ENCODE measurements at places on chromosomes 12 and 14.
A peak's percentile ranks its signal among the peaks of the same experiment; 100 is the strongest.

- DNase-seq: peak; percentile 87
Measured at GRCh38 chr12:49098035-49098451, 3.4 kb upstream of the DHH start.

- no peak for DNase-seq
Measured at GRCh38 chr14:100474196-100474595, 113.0 kb downstream of the BEGAIN start.

DNA sequence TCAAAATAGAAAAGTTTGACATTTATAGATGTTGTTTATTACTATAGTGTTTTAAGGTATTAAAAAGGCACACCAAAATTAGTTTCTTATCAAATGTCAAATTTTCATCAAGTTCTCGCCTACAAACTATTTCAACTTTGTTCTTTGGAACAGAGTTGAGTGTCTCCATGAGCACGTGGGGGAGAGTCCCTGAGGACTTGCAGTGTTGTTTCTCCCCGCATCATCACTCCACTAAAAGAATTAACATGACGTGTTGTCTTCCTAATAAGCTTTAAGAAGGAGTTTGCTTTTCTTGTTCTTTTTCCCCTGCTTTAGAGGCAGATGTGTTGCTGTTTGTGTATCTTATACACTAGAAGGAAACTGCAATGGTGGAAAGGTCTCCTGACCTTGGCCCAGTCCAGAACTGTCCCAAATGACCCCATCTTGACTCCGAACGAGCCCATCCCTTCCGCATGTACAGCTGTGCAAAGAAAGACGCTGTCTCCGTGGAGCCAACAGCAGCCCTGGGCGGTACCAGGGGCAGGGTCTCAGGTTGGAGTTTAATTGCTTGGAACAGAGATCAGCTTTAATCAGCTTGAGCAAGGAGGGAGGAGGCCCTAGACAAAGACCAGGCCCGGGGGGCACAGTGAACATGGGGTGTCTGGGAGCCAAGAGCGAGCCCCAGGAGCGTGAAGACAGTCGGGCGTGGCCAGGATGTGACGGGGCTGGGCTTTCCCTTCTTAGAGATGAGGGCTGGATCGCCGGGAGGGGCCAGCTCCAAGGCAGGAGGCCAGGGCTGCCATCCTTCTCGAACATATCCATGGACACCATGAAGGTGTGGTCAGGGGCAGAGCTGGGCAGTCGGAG is 215.4 kb upstream of the RTL1 start:
- no peak for DNase-seq

DNA sequence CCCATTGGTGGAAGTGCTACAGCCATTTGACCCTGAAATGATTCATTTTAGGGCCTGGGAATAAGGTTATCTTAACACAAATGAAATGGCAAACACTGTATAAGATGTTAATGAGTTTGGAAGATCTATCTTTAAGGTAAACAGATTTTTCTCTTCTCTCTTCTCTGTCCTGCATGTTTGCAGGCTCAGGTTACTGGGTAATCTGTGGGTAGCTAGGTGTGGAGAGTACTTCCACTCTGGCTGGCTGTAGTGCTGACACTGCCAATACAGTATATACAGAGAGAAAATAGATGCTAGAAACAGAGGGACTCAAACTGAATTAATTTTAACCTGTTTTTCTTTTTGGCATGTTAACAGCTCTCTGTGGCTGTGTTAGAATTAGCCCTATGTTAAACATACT is 84.6 kb downstream of the SLC38A6 start:
- DNase-seq: no peak

- DNase-seq: no peak
Measured at GRCh38 chr12:51238037-51238509, 553 bp upstream of the DAZAP2 start.

DNA sequence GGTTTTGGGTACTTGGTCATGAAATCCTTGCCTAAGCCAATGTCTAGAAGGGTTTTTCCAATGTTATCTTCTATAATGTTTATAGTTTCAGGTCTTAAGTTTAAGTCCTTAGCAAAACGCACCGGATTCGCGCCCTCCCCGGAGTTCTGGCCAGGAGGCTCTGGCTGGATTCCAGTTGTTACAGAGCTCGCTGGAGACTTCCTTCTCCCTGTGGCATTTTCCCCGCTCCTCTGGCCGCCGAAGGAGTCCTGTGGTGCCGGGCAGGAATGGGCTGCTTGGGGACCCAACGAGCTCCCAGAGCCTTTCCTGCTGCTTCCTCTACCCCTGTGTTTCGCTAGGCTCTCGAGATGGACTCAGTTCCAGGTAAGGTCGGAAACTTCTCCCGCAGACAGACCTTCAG is 335.9 kb downstream of the AEBP2 start:
- no peak for DNase-seq

- DNase-seq: no peak
Measured at GRCh38 chr12:13247596-13247995, 51.1 kb downstream of the EMP1 start.

- DNase-seq: no peak
Measured at GRCh38 chr14:77220246-77221017, 38.8 kb downstream of the TMEM63C start.

GRCh38 chr12:12428961-12429657 is 72.2 kb downstream of the BORCS5 start:
- no peak for DNase-seq

Data from GM23338 (cell line).